SK-N-DZ (cell line): ENCODE measurements at places on chromosomes 4 and X.

- no peak for DNase-seq
Observed at GRCh38 chrX:40107291-40108161, 9.8 kb upstream of the BCOR start.

- DNase-seq, result no peak
Observed at GRCh38 chr4:1105662-1106061, 7.7 kb downstream of the RNF212 start.

DNA sequence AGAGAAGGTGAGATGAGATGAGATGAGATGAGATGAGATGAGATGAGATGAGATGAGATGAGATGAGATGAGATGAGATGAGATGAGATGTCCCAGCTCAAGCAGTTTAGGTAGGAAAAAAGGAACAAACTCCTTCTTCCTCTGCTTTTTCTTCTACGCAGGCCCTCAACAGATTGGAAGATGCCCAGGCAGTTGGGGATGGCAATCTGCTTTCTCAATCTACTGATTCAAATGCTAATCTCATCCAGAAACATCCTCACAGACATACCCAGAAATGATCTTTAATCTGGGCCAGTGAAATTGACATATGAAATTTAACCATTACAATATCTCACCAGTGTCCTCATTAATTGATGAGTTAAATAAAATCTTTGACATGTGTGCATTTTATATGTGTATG, 370.3 kb upstream of the SLC7A11 start:
- no peak for DNase-seq

DNA sequence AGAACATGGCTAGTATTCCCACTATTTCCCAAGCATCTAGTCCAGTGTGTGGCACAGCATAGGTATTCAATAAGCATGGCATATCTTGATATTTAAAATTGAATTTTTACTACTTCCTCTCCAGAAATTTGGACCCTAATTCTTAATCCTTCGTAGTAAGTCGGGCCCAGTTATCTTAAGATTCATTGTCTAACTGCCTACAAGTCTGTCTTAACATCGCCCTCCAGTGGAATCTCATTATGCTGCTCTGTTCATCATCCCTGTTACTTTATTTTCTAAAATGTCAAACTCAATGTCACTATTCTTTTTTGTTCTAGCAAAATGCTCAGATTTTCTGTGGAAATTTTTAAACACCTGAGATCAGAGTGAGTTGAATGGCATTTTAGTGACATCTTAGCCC, 606.2 kb downstream of the KLHL13 start:
- peak; percentile 4 for DNase-seq

DNA sequence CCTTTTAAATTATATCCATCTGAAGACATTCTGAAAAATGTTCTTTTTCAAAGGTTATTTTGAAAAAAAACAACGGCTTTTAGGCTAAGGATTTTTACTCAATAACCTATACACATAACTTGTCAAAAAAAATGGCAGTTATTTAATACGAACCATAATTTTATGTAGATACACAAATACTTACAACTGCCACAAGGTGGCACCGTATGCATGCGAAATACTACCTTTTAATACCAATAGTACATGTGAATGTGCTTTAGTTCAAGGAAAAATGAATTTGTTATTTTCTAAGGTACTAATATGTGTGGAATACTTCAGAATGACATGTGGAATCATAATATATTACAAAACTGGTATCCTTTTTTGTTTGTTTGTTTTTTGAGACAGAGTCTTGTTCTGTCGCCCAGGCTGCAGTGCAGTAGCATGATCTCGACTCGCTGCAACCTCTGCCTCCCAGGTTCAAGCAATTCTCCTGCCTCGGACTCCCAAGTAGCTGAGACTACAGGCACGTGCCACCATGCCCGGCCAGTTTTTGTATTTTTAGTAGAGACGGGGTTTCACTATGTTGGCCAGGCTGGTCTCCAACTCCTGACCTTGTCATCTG, 4.6 kb upstream of the MAD2L1 start:
- DNase-seq, result peak; percentile 70

DNA sequence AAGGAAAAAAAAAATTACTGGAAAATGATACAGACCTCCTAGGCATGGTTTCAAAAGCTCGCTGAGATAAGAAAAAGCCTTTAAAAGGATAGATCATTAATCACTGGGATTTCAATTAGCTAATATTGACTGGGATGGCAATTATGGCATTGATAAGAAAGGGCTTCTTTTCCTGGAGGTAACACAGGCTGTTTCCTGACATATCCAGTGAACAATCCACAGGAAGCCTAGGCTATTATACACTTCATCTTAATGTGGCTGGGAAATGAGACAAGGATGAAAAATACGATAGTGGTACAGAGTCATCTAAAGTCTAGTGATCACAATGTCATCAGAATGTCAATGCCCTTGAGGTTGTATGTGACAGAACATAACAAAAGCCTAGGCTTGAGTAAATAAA, 1579.3 kb downstream of the C4orf33 start:
- DNase-seq, result peak; percentile 34

DNA sequence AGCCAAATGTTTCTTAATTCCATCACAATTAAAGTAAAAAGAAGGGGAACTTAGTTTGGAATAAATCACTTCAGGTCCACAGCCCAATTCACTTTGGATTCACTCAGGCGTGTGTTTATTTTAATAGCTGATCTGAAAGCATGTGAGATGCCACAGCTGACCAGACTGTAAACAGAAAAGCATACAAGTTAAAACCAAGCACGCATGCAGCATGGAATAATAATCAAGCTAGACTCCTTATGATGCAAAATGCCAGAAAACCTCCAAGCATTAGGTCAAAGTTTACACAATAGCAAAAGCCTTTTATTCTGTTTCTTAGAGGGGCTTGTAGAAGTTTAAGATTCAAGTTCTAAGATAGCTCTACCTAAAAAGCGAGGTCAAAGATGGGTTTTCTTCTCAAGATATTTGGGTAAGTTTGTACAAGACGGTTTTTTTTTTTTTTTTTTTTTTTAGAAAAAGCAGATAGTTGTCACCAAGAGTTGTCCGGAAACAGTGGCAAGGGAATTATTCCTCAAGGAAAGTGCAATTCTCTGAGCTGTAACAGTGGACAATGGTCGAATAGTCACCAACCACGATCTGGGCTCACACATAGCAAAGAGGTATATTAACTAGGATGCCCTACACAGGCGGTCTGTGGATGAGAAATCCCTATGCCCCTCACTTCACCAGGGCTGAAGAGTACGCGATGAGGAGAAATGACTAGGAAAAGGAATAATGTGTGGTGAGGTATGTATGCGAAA, 763 bp upstream of the PRRG1 start:
- DNase-seq, result no peak
